ENCODE measurements at places on chromosomes 3 and 15.

DNA sequence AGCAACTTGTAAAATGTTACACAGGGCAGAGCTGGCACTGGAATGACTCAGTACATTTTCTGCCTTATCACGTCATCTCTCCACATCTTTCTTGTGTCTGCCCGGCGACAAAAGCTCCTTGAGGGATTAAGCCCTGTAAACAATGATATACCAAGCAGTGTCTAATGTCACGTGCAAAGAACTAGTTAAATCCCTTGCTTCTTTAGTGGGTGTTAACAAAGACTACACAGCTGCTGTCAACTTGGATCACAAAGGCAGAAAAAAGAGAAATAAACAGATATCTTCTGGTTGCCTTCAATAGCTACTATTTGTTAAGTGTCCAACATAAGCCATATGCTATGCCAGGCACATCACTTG, 48.1 kb upstream of the FRMD4B start:
- DNase-seq, result no peak

DNA sequence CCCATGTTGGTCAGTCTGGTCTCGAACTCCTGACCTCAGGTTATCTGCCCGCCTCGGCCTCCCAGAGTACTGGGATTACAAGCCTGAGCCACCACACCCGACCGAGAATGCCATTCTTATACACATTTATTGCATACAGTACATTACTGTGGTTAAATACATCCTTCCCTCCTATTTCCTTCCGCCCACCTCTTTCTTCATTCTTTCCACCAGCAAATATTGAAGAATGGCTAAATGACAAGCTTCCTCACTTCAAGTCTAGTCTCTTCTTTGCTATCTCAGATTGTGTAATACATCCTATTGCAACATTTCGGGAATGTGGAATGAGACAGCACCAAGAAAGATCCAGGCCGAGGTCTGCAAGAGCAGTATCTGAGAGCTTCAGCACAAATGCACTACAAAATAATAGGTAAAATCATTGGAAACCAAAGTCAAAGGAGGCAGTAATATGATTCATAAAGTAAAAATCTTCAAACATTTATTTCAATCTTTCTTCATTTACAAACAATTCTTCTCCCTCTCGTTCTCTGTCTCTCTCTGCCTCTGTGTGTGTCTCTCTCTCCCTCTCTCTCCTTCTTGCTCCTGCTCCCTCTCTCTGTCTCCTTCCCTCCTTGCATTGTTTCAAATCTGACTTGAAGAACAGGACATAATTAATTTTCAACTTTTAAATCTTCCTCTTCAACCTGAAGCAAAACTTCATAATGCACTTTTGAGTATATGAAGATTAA, 94.7 kb upstream of the TGFBR2 start:
- no peak for DNase-seq

DNA sequence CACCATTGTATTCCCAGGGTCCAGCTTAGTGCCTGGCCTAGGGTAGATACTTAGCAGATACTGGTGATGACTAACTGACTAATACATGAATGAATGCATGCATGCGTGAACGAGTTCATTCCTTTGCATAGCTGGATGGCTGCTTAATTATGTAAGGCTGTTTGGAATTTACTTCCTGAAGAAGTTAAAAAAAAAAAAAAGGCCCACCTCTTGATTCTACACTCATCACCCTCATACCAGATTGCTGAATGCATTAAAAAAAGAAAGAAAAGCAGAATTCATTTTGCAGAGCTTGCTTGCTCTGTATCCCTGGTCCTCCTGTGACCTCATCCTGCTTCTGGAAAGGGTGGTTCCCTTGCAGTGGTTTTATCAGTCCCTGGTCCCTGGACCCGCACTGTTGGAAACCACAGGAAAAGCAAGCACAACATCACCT, 277.6 kb upstream of the CFAP20DC start:
- no peak for DNase-seq

DNA sequence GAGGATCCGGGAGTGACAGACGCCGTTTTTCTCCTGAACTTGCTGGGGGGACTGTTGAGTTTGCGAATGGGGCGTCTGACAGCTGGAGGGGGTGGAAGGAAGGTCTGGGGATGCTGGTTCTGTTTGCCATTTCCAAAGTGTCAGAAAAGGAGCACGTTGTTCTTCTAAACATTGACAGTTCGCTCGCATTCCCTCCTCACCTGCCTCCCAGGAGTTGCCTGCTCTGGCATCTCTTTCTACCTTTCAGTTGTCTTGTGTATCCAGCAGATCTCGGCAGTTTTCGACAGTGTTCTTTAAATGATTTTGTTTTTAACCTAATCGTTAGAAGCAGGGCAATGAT, 829 bp downstream of the SELENOT start:
- DNase-seq, result no peak

GRCh38 chr15:70067681-70068080, 30.0 kb downstream of the TLE3 start:
- no peak for DNase-seq

DNA sequence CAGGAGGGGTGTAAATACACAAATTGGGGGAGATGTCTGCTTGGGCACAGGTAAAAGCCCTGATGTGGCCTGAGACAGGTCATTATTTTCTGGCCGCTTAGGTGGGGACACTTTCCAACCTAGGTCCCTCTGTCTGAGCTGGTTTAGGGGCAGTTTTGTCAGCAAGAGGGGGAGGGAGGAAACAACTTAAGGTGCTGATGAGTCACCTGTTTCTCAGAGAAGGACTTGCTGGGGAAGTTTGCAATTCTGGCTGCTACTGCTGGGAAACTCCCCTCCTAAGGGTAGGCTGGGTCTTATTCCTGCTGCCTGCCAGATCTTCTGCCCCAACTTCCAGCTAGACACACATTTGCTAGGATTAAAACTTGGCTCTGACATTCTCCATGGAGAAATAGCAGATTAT, 4.8 kb upstream of the RHOV start:
- DNase-seq, result no peak

DNA sequence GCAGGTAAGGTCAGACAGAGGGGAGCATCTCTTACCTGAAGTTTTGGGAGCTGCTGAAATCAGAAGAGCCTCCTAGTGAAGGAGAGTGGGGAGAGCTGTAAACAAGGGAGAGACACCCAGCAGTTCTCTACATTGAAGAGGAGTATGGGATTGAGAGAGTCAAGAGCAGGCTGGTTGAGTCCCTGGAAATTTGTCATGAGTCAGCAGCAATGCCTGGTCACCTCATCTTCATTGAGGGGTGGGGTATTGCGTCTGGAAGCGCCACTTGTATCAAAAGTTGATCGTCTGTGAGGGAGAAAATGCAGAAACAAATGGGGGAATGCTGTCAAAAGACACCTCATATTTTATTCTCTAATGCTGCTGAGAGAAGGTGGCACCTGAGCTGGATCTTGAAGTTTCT, 256.6 kb upstream of the CFAP20DC start:
- no peak for DNase-seq

GRCh38 chr3:131543714-131544113, 40.9 kb upstream of the MRPL3 start:
- DNase-seq, result peak; percentile 51

DNA sequence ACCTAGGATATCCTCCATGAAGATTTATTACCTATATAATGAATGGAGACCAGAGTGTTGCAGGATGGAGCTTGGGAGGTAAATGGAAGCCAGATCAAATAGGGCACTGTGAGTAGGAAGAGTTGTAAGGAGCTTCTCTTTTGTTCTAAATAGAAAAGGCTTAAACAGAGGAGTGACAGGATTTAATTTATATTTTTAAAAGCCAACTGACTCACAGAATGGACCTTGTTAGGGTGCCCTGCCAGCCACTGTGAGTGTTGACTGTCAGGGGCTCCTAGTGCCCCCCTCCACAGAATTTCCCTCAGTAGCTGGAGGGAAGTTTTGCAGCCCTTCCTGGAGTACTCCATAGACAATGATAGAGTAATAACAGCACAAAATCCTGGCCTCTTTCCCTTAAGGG, 547.5 kb downstream of the MCTP2 start:
- no peak for DNase-seq

- DNase-seq, result no peak
These were observed 26.2 kb upstream of the SPTBN5 start for GRCh38 chr15:41919954-41920538.

DNA sequence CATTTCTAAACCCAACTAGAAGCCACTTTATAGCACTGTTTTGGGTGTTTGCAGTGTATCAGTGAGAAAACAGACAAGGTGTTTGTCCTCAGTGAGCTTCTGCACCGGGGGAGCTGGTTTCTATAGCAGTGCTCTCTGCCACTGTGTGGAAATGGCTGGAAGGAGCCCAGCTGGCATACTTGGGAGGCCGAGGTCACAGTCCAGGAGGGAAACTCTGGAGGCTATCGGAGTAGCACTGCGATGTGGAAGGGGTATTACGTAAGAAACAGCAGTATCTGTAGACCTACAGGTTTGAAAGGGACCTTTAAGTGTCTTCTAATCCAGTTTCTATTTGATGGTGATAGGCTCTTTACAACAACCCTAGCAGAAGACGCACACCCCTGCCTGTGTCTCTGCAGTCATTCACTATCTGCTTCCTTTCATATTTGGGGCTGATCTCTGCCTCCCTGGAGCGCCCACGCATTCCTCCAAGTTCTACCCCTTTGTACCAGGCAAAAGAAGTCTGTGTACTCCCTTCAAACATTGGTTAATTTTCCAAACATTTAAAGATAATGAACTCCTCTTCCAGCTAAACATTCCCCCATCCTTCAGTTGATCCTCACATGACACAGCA, 87.4 kb upstream of the ADAMTS17 start:
- DNase-seq, result no peak

- DNase-seq, result no peak
These were observed 17.4 kb upstream of the CHD2 start for GRCh38 chr15:92882697-92883162.

DNA sequence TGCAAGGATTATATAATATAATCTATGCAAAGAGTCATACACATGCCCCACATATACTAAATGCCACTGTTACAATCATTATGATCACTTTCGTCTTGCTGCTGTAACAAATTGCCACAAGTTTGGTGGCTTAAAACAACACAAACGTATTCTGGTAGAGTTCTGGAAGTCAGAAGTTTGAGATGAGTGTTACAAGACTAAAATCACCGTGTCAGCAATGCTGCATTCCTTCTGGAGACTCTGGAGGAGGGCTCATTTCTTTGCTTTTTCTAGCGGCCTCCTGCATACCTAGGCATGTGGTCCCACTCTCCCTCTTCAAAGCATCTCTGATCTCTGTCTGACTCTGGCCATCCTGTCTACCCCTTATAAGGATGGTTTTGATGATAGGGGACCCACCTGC, 1.4 kb upstream of the CCDC174 start:
- DNase-seq, result no peak
